NCI-H2081 (cell line): ENCODE measurements at places on chromosomes 6 and 20.

- DNase-seq = no peak
Measured at GRCh38 chr6:11714116-11714797, 64.3 kb downstream of the ADTRP start.

GRCh38 chr20:38591474-38592410, 9.9 kb upstream of the ARHGAP40 start:
- no peak for DNase-seq

DNA sequence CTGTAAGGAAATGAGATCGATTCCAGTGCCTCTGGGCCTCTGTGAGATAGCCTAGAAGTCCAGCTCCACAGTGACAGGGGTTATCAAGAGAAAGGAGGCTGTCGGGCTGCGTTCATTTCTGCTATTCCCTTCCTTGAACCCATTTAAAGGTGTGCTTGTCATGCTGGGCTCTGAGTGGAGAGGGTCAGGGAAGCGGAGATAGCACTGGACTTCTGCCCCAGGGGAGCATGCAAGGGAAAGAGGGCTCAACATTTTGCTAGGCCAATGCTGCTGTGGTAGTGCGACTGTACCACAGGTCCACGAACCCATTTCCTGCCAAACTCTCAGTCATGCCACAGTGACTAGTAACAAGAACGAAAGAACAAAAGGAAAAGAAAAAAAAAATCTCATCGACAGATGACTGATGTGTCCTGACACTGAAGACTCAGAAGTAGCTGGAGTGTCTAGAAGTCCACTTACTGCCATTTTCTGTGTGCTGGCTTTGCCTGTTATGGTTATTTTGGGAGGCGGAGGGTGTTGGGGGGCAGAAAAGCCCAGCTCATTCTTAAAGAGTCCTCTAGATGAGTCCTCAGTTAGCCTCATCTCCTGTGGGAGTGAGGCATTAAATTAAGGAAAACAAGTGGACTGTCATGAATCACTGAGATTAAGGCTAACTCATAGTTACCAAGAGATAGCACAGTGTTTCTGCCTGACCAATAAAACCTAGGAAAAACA, 8.1 kb downstream of the NEDD9 start:
- DNase-seq = no peak

GRCh38 chr6:28794175-28795002, 129.4 kb downstream of the TRIM27 start:
- DNase-seq = peak; percentile 2

GRCh38 chr6:122818866-122819265, 29.8 kb downstream of the SMPDL3A start:
- DNase-seq = no peak
